Endothelial cell (in vitro differentiated cells): ENCODE measurements at places on chromosomes 5 and 9.

DNA sequence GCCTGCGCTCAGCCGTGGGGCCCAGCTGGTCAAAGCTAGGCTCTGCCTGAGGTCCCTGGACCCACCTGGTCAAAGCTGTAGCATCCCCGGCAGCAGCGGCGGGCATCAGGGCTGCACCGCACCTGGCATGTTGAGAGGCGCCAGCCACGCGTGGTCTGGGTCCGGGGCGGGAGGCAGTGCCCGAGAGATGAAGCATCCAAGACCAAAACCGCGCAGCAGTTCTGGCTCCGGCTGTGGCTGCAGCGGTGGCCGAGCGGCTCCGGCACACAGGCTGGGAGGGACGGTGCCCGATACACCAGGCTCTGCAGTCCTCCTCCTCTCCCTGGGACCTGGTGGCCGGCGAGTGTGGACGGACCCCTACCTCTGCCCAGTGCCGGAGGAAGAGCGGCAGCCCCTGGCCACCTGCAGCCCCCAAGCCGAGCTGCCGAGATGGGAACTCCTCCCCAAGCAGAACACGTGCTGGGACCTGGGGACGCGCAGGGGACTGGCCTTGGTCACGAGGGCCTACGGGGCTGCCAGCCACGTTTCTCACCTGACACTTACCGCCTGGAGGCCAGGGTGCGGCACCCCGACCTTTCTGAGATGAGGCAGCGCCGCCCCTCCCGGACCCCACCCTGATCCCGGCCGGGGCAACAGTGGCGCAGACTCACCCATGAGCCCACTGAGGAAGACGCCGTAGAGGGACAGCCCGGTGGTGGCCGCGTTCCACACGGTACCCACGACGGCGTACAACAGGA lies 33.0 kb downstream of the SLC9A3 start:
- no peak for DNase-seq

GRCh38 chr9:15276328-15276938 lies 30.6 kb downstream of the TTC39B start:
- DNase-seq = no peak

- DNase-seq = no peak
Observed at GRCh38 chr9:121676926-121677325, 25.5 kb downstream of the DAB2IP start.

DNA sequence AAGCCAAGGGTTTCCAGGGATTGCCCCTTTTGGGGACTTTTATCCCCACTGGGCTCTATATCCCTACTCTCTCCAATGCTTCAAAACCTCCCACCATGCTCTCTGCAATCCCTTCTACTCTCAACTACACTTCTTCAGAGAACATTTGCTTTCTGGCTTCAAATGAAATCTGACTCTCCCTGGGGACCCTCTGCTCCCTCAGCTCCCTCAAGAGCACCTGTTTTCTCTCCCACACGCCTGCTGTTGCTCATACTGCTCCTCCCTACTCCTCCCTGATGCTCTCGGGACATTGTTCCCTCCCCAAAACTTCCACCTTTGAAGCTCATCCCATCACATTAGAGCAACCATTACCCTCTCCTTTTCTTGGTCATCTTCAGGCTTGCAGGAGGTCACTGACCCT lies 344.9 kb downstream of the CDK5RAP2 start:
- no peak for DNase-seq

- no peak for DNase-seq
Observed at GRCh38 chr5:72281764-72282499, 38.1 kb downstream of the MRPS27 start.

GRCh38 chr5:4230471-4230785 lies 634.8 kb downstream of the IRX1 start:
- no peak for DNase-seq

DNA sequence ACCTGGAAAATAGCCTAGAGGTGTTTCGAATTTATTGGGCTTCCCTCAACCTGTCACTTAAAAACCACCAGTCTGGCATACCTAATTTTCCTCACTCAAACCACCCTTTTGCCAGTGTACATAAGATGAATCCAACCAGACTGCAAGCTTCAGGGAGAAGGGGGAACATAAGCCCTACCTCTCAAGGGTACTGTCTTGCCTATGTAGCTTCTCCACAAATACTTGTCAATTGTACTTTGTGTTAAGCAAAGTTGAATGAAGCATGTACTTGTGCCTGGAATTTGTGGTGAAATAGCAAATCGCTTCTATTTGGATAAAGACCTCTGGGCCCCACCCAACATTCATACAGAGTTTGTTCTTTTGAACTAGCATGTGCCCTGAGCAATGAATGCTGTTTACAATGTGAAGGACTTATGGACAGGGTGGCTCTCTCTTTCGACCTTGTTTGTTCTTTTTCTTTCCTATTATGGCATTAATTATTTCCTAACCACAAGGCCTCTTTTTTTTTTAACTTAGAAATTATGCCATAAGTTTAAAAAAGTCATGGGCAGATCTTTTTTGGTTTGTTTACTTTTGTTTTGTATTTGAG lies 580.2 kb downstream of the EBF1 start:
- DNase-seq = no peak

DNA sequence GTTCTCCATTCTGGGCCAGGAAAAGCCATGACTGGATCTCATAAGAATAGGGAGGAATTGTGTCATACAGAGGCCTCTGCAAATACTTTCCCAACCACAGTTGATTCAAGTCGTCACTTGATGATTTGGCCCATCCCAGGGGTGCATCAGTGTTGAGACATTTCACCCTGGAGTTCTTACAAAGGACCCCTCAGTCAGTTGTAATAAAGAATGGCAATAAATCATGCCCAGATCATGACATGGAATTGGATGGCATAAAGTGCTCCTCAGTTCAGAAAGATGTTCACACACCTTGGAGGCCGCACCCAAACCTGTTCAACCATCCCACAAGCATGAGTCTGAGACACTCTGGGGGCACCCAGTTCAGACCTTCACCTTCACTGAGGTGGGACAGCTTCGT lies 168.1 kb downstream of the NR3C1 start:
- no peak for DNase-seq
